DMS153 (cell line): ENCODE measurements at places on chromosomes 16 and 17.

DNA sequence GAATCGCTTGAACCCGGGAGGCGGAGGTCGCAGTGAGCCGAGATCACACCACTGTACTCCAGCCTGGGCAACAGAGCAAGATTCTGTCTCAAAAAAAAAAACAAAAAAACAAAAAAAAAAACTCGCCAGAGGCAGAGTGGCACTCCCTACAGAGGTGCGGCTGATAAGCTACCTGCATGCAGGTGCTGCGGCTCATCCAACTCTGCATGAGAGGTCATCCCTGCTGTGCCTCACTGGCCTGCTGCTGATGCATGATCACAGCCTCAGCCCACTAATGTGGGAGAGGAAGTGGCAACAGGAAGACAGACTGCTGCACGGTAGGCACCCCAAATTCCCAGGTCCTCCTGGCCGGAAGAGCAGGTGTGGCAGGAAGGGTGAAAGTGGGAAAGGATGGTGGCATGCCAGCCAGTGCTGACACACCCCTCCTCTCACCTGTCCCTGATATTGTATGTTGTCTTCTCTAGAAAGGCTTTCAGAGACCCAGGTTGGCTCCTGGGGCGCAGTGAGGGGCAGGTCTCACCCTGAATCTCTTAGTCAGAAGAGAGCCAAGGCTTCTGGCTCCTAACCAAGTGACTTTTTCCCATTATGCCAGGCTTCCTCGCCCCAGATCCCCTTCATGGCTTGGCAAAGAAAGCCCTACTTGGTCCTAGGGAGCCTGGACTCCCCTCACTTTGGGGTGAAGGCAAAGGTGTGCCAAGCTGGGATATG is 11.8 kb downstream of the NXPH3 start:
- DNase-seq, result no peak

GRCh38 chr17:49021095-49021767 is 24.0 kb downstream of the IGF2BP1 start:
- DNase-seq, result no peak

- DNase-seq, result no peak
Measured at GRCh38 chr16:26930786-26931581, 135.7 kb upstream of the C16orf82 start.

DNA sequence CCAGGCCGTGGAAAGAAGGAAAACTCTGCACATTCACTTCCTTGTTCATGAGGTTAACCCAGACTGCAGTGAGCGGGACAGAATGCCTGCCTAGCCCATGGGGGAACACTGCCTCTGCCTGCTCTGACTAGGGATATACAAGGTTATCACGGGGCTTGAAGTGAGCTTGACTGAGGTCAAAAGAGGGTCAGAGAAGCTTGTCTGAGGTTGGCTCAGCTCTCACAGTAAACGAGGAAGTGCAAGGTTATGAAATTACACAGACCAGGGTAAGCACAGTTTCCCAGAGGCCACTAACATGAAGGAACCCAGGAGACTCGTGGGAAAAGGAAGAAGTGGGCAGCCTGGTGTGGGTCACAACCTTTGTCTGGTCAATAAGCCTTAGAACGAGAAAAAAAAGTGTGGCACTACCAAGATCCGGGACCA is 28.7 kb downstream of the HIC1 start:
- no peak for DNase-seq
